ENCODE measurements at places on chromosomes 7 and 10.
A peak's percentile ranks its signal among the peaks of the same experiment; 100 is the strongest.

- no peak for DNase-seq
Measured at GRCh38 chr7:91569728-91570457, 305.7 kb downstream of the FZD1 start.

DNA sequence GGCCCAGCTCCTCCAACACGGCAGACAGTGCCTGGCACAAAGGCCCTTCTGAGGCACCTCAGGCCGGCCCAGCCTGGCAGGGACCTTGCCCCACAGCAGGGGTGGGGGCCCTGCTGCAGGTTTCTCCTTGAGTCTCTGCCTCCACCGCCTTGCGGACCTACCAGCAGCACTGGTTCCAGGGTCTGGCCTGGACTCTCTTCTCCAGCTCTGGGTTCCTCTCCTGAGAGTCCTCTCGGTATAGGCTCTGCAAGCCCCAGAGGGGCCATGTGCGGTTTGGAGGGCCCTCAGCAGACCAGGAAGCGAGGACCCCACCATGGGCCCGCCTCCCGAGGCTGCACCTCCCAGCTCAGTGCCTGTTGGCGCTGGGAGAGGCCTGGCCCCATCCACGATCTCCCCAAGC, 38.1 kb upstream of the ADGRA1 start:
- no peak for DNase-seq

DNA sequence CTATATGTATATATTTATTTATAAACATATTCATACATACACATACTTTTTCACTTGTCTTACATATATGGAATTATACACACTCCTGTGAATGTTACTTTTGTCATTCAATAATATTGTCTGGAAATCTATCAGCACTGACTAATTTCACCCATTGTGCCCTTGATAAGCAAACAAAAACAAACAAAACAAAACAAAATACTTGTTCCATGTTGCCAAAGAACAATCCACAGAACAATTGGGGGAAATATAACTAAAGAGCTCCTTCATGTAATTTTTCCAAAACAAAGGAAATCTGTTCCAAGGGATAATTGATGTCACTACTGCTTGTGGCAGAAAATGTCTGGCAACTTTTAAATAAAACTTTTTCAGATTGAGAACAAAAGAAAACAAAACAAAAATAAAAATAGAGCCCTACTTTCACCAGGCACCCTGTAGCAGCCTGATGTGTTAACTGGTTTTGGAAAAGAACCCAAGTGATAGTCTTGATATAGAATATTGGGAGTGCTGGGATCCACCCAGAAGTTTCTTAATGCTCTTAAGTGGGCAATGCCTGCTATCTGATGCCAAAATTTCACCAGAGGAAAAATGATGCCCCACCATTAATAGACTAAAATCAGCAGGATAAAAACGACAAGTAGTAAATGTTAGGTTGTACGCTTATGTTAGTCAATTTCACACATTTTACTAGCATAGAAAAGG, 34.0 kb upstream of the CCDC7 start:
- no peak for DNase-seq

- DNase-seq: no peak
Measured at GRCh38 chr7:4726566-4726965, 44.5 kb downstream of the FOXK1 start.

GRCh38 chr7:86932038-86932512, 127.4 kb downstream of the ELAPOR2 start:
- DNase-seq: no peak

DNA sequence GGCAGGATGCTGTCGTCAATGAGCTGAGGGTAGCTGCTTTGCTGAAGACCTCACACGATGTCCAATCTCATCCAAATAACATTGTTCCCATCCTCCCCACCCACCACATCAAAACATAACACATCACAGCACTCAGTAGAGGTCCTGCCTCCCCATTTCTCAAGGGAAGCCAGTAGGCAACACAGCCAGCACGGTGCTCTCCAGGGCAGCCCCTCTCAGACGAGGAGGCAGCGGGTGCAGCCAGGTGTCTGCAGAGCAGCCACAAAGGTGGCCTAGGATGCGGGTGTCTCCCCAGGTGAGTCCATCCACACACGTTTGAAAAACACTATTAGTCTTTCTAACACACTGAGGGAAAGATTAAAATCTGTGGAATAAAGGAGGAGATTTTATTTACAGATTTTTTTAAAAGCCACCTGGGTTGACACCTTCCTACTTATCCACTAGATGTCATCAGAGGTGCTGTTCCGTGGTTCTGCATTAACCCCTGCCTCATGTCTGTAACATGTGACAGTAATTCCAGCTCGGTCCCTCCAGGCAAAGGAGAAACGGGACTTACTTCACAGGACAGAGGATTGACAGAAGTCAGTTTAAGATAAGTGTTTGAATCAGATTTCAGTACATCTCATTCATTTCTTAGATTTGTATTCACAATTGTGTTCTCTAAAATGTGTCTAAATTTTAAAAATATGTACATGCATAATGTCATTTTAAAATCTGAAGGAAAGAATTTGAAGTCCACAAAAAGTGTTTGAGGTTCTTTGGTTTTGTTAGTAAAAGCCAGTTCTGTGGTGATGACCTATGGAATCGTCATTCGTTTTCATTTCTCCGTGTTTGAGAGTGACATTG, 68.0 kb downstream of the LANCL2 start:
- peak; percentile 33 for DNase-seq

DNA sequence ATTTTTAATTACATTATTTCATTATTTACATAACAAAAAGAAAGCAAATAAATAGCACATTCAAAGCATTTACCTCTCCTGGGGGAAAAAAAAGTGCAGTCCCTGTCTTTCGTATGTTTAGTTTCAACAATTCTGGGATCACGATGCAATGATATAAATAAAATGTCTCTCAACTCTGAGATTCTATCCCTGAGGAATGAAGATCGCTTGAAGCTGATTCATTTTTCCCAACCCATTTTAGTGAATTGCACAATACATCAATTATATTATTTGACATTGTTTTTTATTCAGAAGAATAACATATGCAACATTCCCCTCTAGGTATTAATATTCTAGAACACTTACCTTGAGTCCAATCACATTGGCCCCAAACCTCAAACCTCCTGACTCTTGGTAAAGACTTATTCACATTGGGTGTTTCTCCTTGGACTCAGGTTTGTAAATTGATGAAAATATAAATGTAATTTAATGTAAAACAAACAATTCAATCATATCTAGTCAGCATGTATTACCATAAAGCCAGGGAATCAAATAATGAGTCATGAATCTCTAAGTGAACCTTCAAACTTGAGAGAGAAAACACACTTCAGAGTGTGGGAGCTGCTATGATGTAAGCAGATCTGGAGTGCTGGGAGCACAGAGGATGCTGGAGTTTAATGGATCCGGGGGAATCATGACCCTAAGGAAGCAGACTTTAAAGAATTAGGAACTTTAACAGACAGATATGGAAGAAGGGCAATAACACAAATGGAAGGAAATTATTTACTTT, 5.3 kb upstream of the SCIN start:
- DNase-seq: no peak

- DNase-seq: no peak
Measured at GRCh38 chr7:100901921-100902332, 6.2 kb upstream of the ACHE start.

GRCh38 chr10:69009360-69009759, 20.8 kb downstream of the KIFBP start:
- no peak for DNase-seq

- DNase-seq: no peak
Measured at GRCh38 chr7:75055830-75056772, 17.5 kb downstream of the RCC1L start.

DNA sequence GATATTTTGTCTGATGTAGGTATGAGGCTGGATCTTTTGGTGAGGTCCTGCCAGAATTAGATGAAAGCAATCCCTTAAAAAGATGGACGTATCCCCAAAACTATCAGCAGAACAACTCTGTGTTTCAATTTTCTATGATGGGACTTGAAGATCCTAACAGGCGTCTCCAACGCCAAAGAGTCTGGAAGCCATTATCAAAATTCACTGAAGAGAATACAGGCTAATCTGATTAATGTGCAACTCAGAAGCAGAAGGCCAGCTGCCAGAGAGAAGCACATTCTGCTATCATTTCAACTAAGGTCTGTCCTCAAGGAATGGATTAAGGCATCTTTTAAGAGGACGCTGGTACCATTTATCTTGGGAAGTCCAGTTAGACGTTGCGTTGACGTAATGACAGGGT, 119.7 kb downstream of the FGFR2 start:
- DNase-seq: no peak

GRCh38 chr7:6232116-6232515, 40.3 kb downstream of the CYTH3 start:
- DNase-seq: no peak

DNA sequence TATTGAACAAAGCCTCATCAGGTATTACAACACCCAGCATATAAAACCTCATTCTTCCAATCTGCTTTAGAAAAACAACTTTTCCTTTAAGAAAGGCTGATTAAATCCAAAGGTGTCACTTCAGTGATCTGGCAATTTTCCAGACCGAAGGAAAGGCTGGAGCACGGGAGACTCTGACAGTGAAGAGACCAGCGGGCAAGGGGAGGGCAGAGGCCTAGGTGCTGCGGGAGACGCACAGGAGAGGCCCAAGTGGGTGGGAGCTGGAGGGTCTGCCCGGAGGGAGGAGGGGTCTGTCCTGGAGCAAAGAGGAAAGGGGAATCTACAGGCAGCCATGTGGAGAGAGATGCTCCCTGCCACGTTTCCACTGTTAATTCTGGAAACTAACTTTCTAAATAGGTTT, 24.3 kb upstream of the PPP2R2D start:
- no peak for DNase-seq

- no peak for DNase-seq
Measured at GRCh38 chr7:20220921-20221547, 3.9 kb upstream of the MACC1 start.

DNA sequence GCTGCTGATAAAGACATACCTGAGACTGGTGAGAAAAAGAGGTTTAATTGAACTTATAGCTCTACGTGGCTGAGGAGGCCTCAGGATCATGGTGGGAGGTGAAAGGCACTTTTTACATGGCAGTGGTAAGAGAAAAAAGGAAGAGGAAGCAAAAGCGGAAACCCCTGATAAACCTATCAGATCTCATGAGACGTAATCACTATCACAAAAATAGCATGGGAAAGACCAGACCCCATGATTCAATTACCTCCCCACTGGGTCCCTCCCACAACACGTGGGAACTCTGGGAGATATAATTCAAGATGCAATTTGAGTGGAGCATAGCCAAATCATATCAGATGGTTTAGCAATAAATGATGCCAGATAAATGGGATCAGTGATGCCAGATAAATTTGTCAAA, 892.0 kb upstream of the CELF2 start:
- no peak for DNase-seq

DNA sequence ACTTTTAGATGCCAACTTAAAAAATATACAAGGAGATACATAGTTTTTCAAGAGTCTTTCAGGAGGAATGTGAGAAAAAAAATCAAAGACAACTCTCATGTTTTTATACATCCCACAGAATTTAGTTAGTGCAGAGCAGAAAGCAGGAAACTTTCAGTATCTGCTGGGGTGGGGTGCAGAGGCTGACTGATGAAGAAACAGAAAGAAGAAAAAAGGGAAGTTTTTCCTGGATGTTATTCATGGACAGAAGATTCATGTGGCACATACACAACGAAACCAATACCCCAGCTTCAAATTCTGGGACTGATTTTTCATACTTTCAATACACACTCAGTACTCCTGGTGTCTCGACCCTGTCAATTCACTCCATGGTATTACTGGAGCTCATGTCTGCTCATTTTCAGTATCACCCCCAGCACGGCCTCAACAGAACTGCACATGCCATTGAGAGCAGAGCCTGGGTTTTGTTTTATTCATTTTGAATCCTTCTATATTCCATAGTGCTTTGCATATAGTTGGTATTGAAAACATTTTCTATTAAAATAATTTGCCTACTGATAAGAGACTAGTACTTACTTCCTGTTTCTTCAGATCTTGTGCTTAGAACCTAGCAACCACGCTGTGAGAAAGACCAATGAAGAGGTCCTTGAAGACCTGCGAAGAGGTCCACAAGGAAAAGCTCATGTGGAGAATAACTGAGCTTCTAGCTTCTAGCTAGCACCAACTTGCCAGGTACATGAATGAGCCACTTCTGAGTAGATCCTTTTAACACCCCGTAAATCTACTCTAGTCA, 49.0 kb downstream of the NDUFB2 start:
- no peak for DNase-seq

- DNase-seq: peak; percentile 54
Measured at GRCh38 chr7:2405601-2406345, 2.4 kb downstream of the CHST12 start.

DNA sequence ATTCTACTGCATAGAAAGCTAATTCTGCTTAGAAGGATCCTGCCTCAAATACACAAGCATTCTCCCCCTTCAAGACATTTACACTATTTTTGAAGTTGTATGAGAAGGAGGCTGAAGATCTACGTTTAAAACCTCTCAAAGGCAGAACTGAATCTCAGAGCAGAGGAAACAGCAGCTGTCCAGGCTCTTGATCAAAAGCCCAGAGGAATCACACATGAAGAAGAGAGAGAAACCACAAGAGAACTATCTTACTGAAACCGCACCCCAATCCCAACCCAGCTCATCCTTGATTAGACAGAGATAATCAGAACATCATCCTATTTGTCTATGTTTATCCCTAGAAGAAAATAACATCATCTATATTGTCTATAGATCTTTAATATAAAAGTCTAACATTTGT, 2.2 kb upstream of the DNAJC1 start:
- DNase-seq: no peak

GRCh38 chr7:113912876-113913275, 5.9 kb downstream of the PPP1R3A start:
- no peak for DNase-seq

- no peak for DNase-seq
Measured at GRCh38 chr7:50837965-50838364, 55.3 kb upstream of the GRB10 start.

Measured in CD4-positive, alpha-beta T cell treated with Interleukin-6 at 100 ng/mL for 8 hours (primary cell).